ENCODE measurements at places on chromosomes 12 and 14. TPM values are rescaled to one million over a fixed set of nuclear protein-coding genes. Genes with fewer than 3 reads are reported as not detected.

The COL2A1 gene
- total RNA-seq = 0.08 TPM

The CNPY2 gene
- 150 TPM for total RNA-seq

The PLEKHH1 gene
- 4.5 TPM for total RNA-seq

The CYP27B1 gene
- 2.1 TPM for total RNA-seq

The KCNK13 gene
- not detected for total RNA-seq

The KIAA0586 gene
- 9.9 TPM for total RNA-seq

The PRKD1 gene
- 2.6 TPM for total RNA-seq

The WSCD2 gene
- total RNA-seq = not detected

The ACOT4 gene
- 2.1 TPM for total RNA-seq

The PIP4P1 gene
- total RNA-seq = 37.0 TPM

The BICDL1 gene
- total RNA-seq = 4.3 TPM

The DNAAF2 gene
- 11.7 TPM for total RNA-seq

The ASCL1 gene
- total RNA-seq = not detected

The PMCH gene
- total RNA-seq = not detected

The HOXC4 gene
- total RNA-seq = 4.3 TPM

The SERPINA1 gene
- total RNA-seq = 0.92 TPM

Data from A549 treated with DMSO at 1 μM for 4 hours (cell line).